ENCODE measurements at places on chromosomes 2 and 18.

DNA sequence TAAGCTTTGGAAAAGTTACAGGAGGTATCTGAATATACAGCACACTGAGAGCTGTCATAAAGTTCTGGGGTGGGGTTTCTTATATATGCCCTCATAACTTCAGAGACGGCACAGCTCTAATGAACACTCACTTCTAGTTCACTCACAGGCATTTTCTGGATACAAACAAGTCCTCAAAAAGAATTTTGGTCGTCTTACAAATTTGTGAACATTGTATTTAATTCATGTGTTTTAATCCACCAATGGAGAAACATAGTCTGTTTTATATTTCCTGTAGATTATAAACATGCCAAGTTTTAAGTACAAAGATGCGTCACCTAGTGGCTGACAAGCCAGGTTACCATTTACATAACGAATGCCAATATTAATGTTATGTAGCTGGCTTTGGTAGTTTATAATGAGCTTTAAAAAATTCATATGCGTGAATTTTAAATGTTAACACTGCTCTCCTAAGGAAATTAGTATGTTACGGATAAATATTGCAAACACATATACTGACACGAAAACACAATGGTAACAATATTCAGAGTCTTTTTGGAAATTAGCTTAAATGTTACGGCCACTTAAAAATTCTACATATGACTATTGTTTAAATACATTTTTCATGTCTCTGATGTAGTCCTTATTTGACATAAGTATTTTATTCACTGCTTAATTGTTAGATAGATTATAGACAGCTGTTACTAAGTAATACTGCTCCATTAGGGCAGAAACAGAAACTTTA is 2.5 kb downstream of the COL3A1 start:
- DNase-seq = no peak

DNA sequence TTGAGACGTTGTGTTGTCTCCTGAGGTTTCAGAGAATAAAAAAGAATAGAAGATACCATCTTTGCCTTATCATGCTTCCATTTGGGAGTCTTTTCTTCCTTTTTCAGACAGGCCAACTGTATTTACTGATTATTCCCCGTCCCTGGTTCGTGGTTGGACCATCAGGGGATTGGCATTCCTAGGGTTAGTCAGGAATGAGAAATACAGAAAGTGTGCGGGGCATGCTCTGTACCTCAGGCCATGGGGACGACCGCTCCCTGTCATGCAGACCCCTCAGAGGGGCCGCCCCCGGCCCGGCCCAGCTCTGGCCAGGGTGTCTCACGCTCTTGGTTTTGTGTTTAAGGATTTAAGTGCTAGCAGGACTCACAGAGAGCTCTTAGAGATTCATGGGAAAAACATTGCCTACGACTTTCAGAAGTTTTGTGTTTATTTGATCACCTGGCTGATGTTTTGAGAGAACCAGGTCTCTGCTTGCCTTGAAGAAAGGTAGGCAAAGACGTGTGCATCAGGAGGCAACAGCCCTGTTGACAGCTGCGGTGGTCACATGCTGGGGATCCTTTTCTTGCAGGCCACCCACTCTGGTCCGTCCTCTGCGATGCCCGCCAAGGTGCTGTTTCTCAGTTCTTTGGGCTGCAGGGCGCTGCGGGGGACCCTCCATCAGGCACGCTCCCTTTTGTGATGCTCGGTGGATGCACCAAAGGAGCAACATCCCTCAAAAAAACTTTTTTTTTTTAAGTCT is 317.8 kb downstream of the AGAP1 start:
- DNase-seq = no peak

GRCh38 chr18:7479756-7480155 is 87.4 kb upstream of the PTPRM start:
- DNase-seq = no peak

GRCh38 chr2:212777020-212777491 is 238.5 kb upstream of the ERBB4 start:
- DNase-seq = peak; percentile 16

- DNase-seq = no peak
These were observed 304.6 kb downstream of the XIRP2 start for GRCh38 chr2:167192833-167193232.
